ENCODE measurements at places on chromosomes 13 and 19.

DNA sequence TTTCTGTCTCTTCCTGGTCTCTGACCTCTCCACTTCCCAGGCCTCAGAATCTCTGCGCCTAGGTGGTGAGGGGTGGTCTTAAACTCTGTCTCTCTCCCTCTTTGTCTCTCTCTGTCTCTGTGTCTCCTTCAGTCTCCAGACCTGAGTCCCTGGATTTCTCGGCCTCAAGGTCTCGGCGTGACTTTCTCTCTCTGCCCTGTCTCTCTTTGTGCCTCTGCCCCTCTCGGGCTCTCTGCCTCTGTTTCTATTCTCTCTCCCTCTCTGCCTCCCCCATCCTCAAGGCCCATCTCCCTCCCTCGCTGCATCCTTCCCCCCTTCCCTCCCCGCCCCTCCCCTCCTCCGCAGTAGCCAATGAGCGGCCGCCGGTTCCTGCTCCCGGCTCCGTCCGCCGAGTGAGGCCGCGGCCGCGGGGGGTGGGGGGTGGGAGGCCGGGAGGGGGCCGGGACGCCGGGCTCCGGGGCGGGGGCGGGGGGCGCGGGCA, at the start of gene CACNG7:
CACNG7 (plus strand) TSS at position 344 of the 481 bp plus-strand sequence. CDS start 3,554 bp downstream, outside the sequence.
- no peak for DNase-seq

GRCh38 chr13:62014299-62014698, 598.6 kb upstream of the PCDH20 start:
- DNase-seq, result no peak

- no peak for DNase-seq
Observed at GRCh38 chr13:73767191-73767741, 366.9 kb downstream of the KLF12 start.

DNA sequence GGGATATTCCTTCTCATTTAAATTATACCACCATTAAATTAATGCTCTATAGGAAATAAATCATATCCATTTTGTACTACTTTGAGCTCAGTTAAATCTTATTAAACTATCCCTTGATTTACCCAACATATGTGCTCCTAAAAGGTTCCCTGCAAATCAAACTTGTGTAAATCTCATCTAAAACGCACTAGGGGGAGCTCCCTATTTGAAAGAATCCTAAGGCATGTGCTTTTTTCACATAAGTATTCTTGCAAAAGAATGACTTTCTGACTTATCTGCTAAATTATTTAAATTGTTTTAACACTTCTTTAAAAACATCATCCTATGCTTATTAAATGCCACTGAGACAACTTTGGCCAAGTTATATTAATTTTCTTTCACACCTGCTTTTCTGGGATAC, 7.9 kb downstream of the INTS6 start:
- DNase-seq, result no peak

DNA sequence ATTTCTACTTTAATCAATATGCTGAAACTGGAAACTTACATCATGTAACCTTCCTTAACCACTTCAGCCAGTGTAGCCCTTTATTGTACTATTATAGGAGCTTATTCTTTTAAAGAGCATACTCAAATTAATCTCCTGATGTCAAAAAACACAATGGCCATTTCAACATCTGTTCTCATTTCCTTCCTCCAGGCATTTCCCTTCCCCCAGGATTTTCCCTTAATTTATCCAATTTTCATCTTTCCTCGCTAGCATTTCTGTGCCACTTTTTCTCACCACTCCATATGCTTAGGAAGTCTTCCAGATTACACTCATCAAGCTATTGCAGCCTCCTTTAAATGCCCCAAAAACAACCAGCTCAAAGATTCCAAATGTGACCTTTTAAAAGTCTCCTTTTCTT, 265.0 kb downstream of the PCDH9 start:
- DNase-seq, result no peak

- no peak for DNase-seq
Observed at GRCh38 chr13:68667863-68668262, 1437.7 kb upstream of the PCDH9 start.

GRCh38 chr13:93853912-93854311, 625.6 kb downstream of the DCT start:
- no peak for DNase-seq
